RKO (cell line): ENCODE measurements at places on chromosomes 4 and X.

DNA sequence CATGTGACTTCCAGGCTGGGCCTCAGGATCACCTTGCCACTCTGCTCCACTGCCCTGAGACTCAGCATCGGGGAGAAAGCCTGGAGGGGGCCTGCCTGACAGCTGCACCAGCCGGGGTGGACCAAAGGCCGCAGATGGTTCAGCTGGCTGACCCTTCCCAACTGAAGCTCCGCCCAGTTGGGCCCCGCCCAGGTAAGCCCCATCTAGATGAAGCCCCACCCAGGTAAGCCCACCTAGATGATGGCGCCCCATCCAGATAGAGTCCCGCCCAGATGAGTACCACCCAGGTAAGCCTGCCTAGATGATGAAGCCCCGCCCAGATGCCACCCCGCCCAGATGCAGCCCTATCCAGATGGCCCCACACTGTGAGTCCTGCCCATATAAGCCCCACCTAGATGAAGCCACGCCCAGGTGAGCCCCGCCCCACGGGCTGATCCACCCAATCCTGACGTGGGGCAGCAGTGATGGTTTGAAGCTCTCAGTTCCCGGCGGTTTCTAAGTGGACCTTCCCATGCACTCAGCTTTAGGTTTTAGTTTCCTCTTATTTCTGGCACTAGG is 10.0 kb downstream of the ZFYVE28 start:
- no peak for DNase-seq

GRCh38 chr4:34293459-34293858 is 1950.9 kb downstream of the ARAP2 start:
- DNase-seq: no peak

DNA sequence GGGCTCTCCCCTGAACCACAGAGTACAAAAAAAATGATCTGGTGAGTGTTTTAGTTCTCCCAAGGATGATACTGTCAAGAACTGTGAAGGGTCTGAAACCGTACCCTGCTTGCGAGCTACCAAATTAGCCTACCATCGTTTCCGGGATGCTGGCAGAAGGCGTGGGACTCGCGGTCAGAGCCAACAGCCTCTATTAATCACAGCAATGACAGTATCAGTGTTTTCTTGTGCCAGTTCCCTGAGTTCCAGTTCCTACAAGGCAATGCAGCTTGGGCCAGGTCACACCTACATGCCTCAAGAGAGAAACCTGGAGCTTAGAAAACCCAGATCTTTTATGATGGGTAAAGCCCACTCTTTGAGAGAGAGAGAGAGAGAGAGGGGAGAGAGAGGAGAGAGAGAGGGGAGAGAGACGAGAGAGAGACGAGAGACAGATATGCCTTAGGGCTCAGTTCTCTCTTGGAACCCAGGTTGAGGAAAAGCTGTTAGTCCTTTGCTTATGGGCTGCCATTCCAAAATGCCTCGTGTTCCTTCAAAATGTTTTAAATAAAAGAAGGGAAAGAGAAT is 327.8 kb downstream of the ARHGAP10 start:
- DNase-seq: no peak

DNA sequence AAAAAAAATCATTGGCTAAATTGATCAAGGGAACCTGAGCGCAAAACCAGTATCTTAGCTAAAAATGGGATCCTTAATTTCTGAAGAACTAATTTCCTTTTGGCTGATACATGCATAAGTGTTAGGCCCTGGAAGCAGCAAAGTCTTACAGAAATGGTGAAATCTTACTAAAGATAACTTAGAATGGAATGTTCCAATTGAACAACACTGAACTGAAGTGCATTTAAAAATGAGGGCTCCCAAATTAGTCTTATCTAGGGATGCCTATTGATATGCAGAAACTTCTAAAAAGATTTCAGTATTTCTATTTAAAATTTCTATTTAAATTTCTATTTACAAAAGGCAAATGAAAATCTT is 120.7 kb upstream of the BANK1 start:
- no peak for DNase-seq

DNA sequence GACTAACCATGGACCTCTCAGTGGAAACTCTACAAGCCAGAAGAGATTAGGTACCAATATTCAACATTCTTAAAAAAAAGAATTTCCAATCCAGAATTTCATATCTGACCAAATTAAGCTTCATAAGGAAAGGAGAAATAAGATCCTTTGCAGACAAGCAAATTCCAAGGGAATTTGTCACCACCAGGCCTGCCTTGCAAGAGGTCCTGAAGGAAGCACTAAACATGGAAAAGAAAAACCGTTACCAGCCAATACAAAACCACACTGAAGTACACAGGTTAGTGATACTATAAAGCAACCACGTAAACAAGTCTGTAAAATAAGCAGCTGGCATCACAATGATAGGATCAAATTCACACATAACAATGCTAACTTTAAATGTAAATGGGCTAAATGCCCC is 156.6 kb downstream of the FAM13A start:
- DNase-seq: no peak

DNA sequence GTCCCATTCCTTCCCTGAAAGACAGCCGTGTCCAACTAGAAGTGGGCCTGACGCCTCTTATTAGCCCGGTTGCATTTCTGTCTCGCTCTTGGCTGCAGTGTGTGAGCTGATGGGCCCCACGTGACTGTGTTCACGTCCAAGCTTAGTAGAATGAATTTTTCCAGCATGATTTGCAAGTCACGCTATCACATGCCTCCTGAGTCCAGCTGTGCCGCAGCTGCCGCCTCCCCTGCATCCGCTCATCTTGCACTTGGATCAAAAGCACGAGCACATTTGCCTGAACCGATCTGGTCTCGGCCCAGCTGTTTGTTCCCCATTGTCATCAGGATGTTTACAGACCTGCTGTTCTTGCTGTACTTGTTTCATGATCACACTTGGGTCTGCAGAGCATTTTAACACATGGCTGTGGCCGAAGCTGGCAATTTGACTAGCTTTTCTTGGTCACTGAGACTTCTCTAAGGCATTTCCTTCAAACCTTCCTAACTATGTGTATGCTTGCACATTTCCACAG is 126.5 kb downstream of the KIT start:
- DNase-seq: no peak

- DNase-seq: no peak
These were observed 102.5 kb downstream of the HDAC8 start for GRCh38 chrX:72470117-72470516.

- no peak for DNase-seq
These were observed 533.6 kb upstream of the HTR2C start for GRCh38 chrX:114050075-114050796.

DNA sequence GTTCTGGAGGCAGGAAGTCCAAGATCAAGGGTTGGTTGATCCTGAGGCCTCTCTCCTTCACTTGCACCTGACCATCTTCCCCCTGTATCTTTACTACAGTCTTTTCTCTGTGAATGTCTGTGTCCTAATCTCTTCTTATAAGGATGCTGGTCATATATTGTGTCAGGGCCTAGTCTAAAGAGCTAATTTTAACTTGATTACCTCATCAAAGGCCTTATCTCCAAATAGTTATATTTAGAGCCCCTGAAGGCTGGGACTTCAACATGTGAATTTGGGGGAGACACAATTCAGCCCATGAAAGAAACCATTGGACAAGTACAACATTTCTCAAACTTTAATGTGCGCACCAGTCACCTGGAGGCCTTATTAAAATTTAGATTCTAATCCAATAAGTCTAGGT is 62.8 kb upstream of the DYNLT3 start:
- DNase-seq: no peak

DNA sequence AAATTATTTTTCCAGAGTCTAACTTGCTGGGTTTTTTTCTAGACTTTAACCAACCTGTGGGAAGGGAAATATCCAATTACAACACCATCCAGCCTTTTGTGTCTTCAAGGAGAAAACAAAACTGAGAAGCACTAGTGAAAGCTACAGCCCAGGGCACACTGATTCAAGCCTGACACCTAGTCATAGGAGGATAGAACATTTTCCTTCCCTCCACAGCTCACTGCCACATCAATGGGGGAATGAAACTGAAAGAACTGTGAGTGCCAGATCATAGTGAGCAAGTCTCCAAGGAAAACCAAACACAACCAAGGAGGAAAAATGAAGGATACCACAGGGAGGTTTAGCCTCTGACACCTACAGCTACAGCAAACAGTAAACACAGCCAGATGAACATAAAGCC is 43.3 kb upstream of the MAGEA8 start:
- no peak for DNase-seq

- no peak for DNase-seq
These were observed 297.3 kb upstream of the LCORL start for GRCh38 chr4:18318682-18319388.

- DNase-seq: no peak
These were observed 133.4 kb downstream of the RASL11B start for GRCh38 chr4:52995360-52996030.

GRCh38 chr4:95050980-95051701 is 293.4 kb downstream of the BMPR1B start:
- DNase-seq: no peak

DNA sequence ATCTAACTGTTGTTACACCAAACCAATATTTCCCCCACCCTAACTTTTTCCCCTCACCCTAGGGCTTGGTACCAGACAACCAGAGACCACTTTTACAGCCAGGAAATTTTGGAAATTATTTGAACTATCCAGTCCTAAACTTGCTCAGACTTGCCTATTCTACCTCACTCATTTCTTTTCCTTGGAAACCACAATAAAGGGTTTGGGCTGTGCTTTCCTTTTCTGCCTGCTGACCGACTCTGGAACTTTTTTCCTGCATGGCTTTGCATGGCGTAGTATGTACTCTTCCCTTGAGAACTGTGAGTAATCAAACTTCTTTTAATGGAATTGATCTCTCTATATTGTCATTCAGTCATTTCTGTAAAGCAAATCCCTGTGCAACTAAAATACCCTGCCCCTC is 516.5 kb upstream of the FTHL17 start:
- no peak for DNase-seq

GRCh38 chr4:113042502-113042901 is 7.0 kb upstream of the ANK2 start:
- DNase-seq: no peak

- no peak for DNase-seq
These were observed 709 bp downstream of the GPAT3 start for GRCh38 chr4:83536362-83537272.
